ENCODE measurements at places on chromosomes 12 and 14. TPM values are rescaled to one million over a fixed set of nuclear protein-coding genes. Genes with fewer than 3 reads are reported as not detected.
A peak's percentile ranks its signal among the peaks of the same experiment; 100 is the strongest.

DNA sequence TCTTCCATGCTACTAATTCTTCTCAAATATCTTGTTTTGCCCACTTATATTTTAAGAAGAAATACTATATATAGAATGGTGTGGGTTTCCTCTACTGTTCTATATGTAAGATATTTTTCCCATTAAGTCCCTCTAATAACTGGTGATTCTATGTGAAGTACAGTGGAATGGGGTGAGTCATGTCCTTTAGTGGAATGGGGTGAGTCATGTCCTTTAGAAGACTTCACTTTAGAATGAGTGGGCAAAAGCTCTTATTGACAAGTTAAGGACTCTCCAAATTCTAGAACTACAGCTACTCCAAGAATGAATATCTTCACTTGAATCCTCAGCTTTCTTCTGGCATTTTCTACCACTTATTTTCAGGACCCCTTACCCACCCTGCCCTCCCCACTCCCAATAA, 349.9 kb downstream of the ETNK1 start:
- no peaks in the 10 kb centered on the region for H3K36me3 ChIP-seq
- no peak overlapping the region for H3K27ac ChIP-seq
- no peaks in the 10 kb centered on the region for H3K27me3 ChIP-seq
- H3K4me1 ChIP-seq = peaks cover 3% of the 10 kb centered on the region
- no peak for DNase-seq

GRCh38 chr12:82358200-82359114, at the start of the genes CCDC59 and METTL25:
TSS of gene CCDC59 (minus strand) at chr12:82358387. CDS start at chr12:82358376, 11 bp downstream.
TSS of gene METTL25 (plus strand) at chr12:82358529. CDS start at chr12:82358566, 37 bp downstream.
- H3K4me3 ChIP-seq = peak within 1 kb of the TSS; percentile 78
- H3K27ac ChIP-seq = peak within 1 kb of the TSS; percentile 98
- no peaks in the 10 kb centered on the region for H3K27me3 ChIP-seq
- H3K4me1 ChIP-seq = peaks cover 6% of the 10 kb centered on the region
- H3K36me3 ChIP-seq = peaks cover 15% of the 10 kb centered on the region
- peak; percentile 100 for DNase-seq

DNA sequence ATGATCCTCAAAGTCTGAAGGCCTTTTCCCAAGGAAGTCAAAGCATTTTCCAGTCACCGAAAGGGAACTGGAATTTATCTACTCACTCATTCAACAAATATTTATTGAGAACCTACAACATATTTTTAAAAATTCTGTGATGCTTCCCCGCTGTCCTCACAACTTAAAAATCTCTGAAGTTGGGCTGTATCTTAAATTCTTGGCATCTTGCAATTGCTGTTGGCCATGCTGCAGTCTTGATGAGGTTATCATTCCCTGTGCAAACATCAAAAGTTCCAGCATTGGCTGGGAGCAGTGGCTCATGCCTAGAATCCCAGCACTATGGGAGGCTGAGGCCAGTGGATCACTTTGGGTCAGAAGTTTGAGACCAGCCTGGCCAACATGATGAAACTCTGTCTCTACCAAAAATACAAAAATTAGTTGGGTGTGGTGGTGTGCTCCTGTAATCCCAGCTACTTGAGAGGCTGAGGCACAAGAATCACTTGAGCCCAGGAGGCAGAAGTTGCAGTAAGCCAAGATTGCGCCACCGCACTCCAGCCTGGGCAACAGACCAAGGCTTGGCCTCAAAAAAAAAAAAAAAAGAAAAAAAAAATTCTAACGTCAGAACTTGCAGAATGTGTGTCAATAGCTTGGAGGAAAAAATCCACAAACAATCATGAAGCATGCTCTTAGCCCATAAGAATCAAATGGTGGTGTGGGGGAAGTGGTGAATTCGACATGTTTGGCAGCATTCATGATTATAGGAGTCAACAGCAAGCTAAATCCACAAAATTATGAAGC, 34.9 kb downstream of the CCDC177 start:
- no peak overlapping the region for H3K4me3 ChIP-seq
- H3K36me3 ChIP-seq = no peaks in the 10 kb centered on the region
- DNase-seq = peak; percentile 46
- H3K4me1 ChIP-seq = no peaks in the 10 kb centered on the region
- H3K27ac ChIP-seq = no peak overlapping the region

DNA sequence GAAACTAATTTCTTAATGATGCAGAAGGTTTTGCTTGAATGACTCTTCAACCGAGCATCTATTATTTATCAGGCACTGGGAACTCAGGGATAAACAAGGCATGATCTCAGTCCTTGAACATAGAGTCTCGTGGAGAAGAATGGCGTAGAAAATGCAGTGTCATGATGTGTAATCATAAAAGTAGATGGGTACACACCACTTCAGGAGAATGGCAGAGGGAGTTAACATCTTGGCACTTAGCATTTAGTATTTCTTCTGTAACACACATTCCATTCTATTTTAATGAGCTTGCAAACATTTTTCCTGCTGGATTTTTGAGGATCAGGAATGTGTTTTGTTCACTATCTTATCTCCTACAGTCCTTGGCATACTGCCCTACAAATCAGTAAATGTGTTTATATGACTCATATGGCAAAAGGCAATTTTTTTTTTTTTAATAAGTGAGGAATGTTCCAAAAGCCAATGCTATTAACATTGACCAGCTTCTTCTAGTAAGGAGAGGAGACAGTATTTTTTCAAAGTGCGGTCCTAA, 3.8 kb downstream of the TXNRD1 start:
- H3K27me3 ChIP-seq = peaks cover 6% of the 10 kb centered on the region
- peaks cover 3% of the 10 kb centered on the region for H3K4me1 ChIP-seq
- no peaks in the 10 kb centered on the region for H3K36me3 ChIP-seq
- peak; percentile 31 for DNase-seq
- no peak overlapping the region for H3K4me3 ChIP-seq

GRCh38 chr12:10140001-10140400, 10.0 kb upstream of the CLEC7A start:
- peak; percentile 61 for DNase-seq
- no peaks in the 10 kb centered on the region for H3K4me1 ChIP-seq
- H3K4me3 ChIP-seq = no peak overlapping the region
- H3K36me3 ChIP-seq = no peaks in the 10 kb centered on the region
- H3K27me3 ChIP-seq = no peaks in the 10 kb centered on the region
- no peak overlapping the region for H3K27ac ChIP-seq

GRCh38 chr12:12350868-12351463, 924 bp upstream of the MANSC1 start:
- H3K36me3 ChIP-seq = no peaks in the 10 kb centered on the region
- peaks cover 3% of the 10 kb centered on the region for H3K4me1 ChIP-seq
- H3K27me3 ChIP-seq = no peaks in the 10 kb centered on the region
- H3K4me3 ChIP-seq = no peak overlapping the region
- H3K27ac ChIP-seq = no peak overlapping the region

- H3K4me3 ChIP-seq = no peak overlapping the region
- no peak overlapping the region for H3K27ac ChIP-seq
- H3K36me3 ChIP-seq = peaks cover 27% of the 10 kb centered on the region
Observed at GRCh38 chr12:120118321-120119061, 1.9 kb upstream of the RAB35 start.

DNA sequence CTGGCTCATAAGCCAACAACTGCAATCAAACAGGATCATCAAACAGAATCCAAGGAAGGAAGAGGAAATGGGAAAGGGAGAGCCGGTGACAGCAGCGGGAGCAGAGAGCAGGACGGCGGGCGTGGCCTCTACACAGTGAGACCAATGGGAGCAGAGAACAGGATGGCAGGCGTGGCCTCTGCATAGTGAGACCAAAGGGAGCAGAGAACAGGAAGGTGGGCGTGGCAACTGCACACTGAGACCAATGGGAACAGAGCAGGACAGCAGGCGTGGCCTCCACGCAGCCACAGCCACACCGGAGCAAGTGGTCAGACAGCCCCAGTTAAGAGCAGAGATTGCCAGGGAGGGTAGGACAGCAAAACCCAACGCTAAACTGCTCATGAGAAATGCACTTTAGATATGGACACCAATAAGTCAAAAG, 16.4 kb downstream of the LRCOL1 start:
- no peaks in the 10 kb centered on the region for H3K36me3 ChIP-seq
- peaks cover 16% of the 10 kb centered on the region for H3K4me1 ChIP-seq
- H3K27ac ChIP-seq = no peak overlapping the region
- peak; percentile 97 for DNase-seq

- peaks cover 49% of the 10 kb centered on the region for H3K36me3 ChIP-seq
- peaks cover 9% of the 10 kb centered on the region for H3K4me1 ChIP-seq
- DNase-seq = no peak
- H3K4me3 ChIP-seq = no peak overlapping the region
- H3K27ac ChIP-seq = no peak overlapping the region
- H3K27me3 ChIP-seq = no peaks in the 10 kb centered on the region
Observed at GRCh38 chr14:69055125-69055524, 76.0 kb upstream of the ACTN1 start.

DNA sequence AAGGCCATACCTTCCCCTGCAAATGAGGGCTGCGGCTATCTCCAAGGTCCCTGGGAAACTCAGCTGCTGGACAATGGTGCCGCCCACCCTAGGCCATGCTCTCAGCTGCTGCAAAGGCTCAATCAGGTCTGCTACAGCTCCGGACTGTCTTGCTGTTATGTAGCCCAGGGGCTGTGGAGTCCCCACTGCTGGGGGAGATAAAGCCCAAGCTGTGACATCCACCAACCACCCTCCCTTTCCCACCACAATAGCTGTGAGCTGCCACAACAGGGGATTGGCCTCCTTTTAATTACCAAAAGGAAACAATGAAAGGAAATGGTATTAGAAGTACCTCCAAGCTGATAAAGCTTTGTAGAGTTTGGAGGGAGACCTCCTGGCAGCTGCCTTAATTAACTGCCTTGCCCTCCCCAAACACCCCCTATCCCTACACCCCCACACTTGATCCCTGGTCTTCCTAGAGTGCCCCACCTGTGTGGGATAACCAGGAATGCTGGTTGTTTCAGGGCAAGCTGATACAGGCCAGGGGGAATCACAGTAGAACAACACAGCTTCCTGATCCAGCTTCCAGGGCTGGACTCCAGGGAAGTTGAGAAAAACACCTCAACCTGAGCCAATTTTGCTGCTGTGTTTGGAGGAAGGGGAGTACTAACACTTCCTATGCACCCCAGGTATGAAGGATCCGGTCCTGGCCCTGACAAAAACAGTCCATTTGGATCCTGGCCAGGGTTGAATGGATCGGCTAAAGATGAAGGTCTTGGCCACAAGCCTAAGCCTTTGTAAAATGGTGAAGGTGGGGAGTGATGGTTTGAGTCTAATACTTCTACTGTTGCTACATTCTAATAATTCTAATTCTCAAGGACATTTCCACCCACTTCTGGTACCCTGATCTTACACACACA, at the start of gene VWF:
Gene VWF (minus strand): TSS at position 260 of the 899 bp plus-strand sequence. CDS start 1,474 bp downstream, outside the sequence.
- peak within 1 kb of the TSS; percentile 29 for H3K4me3 ChIP-seq
- H3K27ac ChIP-seq = peak within 1 kb of the TSS; percentile 65
- H3K36me3 ChIP-seq = no peaks in the 10 kb centered on the region
- H3K4me1 ChIP-seq = peaks cover 19% of the 10 kb centered on the region

DNA sequence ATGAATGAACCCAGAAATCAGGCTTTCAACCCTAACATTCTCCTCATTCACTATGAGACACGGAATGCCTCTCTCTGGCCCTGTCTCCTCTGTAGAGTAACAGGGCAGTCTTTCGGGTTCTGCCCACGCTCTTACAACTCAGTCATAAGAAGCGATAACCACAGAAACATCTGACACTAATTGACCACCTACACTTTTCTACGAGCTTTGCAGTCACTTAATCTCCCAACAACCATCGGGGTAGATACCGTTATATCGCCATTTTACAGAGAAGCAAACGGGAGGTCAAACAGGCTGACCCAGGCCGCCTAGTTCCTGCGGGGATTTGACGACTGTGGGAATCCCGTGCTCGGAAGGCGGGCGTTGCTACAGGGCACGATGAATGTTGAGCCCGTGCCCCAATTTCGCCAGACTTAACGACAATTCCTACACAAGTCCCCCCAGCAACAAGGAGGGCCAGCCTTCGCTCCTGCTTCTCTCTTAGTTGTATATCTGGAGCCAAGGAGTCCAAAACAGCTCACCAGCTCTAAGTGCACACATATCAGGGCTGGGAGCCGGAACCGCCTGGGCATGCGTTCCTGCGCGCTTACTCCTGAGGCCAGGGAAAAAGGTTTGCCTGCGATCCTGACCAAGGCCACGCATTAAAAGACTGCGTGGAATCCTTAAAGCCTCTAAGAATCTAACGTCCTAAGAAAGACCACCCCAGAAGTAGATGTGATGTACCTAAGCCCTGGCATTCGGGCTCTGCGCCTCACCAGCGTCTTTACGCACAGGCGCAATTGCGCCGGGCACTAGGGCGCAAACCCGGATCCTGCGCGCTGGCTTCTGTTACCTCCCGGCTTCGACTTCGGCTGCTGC, 38.7 kb upstream of the TBX5 start:
- no peaks in the 10 kb centered on the region for H3K4me1 ChIP-seq
- no peak overlapping the region for H3K27ac ChIP-seq
- no peak overlapping the region for H3K4me3 ChIP-seq
- no peak for DNase-seq
- no peaks in the 10 kb centered on the region for H3K36me3 ChIP-seq
- peaks cover 95% of the 10 kb centered on the region for H3K27me3 ChIP-seq

GRCh38 chr14:76385435-76385834, 9.5 kb downstream of the ESRRB start:
- H3K4me3 ChIP-seq = no peak overlapping the region
- H3K36me3 ChIP-seq = no peaks in the 10 kb centered on the region
- DNase-seq = no peak
- H3K27ac ChIP-seq = no peak overlapping the region

DNA sequence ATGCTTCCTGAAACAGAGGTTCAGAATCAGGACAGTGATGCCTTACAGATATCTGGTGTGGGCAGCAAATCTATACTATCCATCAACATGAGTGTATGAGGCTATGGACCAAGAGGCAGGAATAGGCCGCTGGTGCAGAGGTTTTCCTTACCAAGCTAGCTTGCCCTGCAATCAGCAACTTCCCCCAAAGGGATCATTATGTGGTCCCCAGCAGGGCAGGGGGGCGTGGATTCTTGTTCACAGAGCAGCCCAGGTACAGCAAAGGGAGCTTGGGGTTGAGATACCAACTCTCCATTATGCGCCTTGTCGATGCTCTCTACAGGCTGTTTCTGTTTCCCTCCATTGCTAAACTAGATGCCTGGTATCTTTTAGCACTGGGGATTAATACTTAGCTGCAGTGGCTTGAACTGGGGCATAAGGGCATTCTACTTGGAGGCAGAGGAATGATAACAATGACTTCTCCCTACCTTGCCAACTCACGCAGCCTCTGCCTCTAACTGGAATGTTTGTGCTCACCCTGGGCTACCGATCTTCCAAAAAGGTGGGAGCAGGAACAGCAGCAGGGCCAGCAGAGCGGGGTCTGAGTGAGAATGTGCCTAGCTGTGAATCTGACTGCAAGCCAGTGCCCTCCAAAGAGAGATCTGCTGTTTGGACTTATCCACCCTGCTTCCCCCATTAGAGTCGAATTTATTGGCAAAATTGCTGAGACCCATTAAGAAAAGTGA, 10.3 kb upstream of the KRT1 start:
- H3K4me3 ChIP-seq = no peak overlapping the region
- H3K36me3 ChIP-seq = no peaks in the 10 kb centered on the region
- H3K4me1 ChIP-seq = peaks cover 8% of the 10 kb centered on the region
- no peak for DNase-seq
- no peak overlapping the region for H3K27ac ChIP-seq

Gene FAM186B
- 0.18 TPM for total RNA-seq

Gene VAMP1
- 4.6 TPM for total RNA-seq

Gene ALX1
- 0.62 TPM for total RNA-seq

Gene VDR
- 0.40 TPM for total RNA-seq

Gene TBC1D30
- total RNA-seq = 0.98 TPM

Gene REP15
- 1.3 TPM for total RNA-seq

Gene NKX2-1
- not detected for total RNA-seq

Gene SLC6A15
- total RNA-seq = 0.98 TPM

Measured in muscle of leg (tissue), 16 donors.